ENCODE measurements at places on chromosomes 3 and 15.

- DNase-seq = no peak
Measured at GRCh38 chr3:178137206-178137605, 399.0 kb upstream of the KCNMB2 start.

- DNase-seq = no peak
Measured at GRCh38 chr3:42764115-42764514, 8.9 kb downstream of the CCDC13 start.

- DNase-seq = no peak
Measured at GRCh38 chr3:167843886-167844285, 108.4 kb downstream of the SERPINI1 start.

GRCh38 chr3:77931255-77932009 is 891.5 kb downstream of the ROBO2 start:
- DNase-seq = no peak

DNA sequence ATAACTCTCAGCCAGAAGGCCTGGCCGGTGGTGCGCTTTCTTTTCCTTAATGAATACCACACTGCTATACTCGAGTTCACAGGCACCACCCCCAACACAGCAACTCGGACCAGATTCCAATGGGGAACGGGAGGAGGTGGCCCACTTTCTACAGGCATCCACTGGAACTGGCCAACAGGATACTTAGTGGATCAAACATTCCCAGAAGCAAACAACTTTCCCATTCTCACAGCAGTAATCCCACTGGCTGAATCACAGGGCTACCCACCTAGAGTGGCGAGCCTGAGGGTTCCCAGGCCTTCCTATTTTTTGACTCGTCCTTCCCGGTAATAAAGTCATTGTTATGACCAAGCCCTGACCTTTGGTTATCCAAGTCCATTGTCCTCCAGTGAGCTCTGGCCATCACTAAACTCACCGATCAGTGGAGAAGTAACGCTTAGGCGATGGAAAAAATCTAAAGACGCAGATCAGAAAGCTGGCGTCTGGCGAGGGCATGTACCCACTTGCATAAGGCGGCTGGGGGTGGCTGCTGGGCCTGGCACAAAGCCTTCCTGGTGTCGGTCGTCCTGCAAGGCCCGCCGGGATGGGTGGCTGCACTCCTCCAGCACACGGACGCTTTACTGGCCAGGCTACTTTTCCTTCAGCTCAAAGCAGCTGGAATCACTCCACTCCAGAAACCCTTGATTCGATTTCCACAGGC is 1.2 kb downstream of the EOGT start:
- DNase-seq = no peak

Measured in activated CD4-positive, alpha-beta T cell treated with anti-CD3 and anti-CD28 coated beads, Interleukin-2, amount 50 U/mL, for 24 hours (primary cell).